ENCODE measurements at places on chromosomes 12 and 14.

DNA sequence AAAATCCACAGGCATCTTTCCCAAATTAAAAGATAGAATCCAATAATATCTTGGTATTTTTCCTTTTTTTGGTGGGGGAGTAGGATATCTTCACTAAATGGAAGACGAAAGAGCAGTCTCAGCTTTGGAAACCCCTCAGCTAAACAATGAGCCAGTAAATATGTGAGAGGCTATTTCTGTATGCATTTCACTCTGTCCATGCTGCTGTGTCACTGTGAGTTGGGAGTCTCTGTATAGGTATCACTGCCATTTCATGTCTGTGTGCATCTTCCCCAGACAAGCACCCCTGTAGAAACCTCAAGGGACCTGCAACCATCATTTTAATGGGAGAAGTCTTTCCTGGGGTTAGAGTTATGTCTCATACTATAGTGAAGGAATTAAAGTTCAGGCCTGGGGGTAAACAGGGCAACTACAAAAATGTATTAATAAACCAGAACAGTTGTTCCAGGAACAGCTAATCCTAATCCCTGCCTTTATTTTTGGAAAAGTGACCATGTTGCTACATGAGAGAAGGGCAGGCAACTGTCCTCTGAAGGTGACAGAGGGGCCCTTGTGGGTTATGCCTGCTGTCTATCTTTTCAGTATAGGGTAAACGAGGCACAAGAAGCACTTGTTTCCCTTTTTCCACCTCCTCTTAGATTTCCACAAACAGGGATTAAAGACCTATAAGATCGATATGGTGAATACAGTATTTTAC is 11.3 kb upstream of the STAC3 start:
- no peak for DNase-seq

- no peak for DNase-seq
Measured at GRCh38 chr14:90674716-90675115, 141.5 kb downstream of the TTC7B start.

GRCh38 chr12:79524507-79525148 is 166.1 kb downstream of the PAWR start:
- no peak for DNase-seq

DNA sequence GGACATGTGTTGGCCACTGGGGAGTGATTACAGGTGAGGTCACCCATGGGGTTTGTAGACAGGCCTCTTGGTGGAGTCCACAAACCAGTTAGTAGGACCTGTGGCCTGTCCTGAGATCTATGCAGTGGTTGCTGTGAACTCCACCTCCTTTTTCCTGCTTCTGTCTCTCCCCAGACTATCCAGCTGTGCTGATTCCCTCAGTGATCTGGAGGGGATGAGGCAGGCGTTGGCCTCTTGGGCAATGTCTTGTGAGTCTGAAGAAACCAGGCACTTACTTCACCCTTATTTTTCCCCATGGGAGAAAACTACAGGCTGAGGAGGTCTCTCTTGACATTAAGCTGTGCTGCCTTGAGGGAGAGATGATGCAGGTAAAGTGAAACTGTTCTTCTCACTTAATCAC is 257.2 kb upstream of the PRICKLE1 start:
- DNase-seq, result no peak

DNA sequence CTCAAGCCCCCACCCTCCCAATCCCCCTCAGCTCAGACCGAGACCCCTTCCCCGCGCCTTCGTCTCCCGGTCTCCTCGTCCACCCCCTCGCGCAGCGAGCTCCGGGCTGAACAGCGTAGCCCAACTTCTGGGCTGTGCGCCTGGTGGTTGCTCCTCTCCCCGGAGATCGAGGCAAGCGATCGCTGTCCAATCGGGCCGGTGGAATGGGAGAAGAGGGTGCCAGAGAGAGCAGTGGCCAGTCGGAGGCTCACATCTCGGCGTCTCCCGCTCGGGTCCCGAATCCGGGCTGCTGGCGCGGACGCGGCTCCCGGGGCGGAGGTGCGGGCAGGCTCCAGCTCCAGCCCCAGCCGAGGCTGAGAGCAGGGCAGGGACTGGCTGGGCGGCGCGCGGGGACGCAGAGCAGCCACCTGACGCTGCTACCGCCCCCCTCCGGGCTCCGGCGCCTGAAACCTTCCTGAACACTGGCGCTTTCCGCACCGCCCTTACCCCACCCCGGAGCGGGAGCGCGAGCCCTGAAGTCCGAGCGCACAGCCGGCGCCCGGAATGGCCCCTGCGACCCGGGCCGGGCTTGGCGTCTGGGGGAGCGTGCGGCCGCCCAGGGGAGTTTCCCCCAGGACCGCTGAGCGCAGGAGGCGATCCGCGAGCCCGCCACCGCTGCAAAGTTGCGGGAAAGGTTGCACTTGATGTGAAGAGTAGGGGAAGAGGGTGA is 508 bp upstream of the KCNH5 start:
- peak; percentile 90 for DNase-seq

DNA sequence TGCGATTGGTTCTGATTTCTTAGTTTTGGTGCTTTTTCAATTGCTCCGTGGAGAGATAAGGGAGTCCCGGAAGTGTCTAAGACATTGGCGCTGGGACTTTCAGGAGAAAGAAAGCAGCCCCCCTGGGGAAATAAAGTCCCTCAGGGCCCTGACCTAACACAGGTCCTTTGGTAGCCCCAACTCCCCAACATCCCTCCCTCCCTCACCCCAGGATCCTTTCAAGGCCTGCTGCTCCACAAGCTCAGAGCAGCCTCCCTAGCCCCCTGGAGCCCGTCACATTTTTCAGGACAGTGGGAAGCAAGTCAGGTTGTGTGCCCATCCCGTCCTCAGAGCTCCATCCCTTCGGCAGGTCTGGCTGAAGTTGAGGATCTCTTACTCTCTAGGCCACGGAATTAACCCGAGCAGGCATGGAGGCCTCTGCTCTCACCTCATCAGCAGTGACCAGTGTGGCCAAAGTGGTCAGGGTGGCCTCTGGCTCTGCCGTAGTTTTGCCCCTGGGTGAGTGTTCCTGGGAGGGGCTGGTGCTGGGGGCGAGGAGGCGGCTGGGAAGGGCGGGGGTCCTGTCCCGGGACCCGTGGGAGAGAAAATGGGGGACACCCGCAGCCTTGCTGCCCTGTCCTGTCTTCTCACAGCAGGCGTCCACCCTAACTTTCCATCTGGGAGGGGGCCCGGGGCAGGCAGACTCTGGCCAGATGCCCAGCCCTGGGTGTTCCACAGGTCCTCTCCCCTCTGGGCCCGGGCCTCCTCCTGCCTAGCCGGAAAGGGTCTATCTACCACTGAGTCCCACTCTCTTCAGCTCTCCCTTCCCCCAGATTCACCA is 950 bp downstream of the IFI27 start:
- no peak for DNase-seq

GRCh38 chr14:68768316-68768715 is 24.6 kb downstream of the ZFP36L1 start:
- no peak for DNase-seq

DNA sequence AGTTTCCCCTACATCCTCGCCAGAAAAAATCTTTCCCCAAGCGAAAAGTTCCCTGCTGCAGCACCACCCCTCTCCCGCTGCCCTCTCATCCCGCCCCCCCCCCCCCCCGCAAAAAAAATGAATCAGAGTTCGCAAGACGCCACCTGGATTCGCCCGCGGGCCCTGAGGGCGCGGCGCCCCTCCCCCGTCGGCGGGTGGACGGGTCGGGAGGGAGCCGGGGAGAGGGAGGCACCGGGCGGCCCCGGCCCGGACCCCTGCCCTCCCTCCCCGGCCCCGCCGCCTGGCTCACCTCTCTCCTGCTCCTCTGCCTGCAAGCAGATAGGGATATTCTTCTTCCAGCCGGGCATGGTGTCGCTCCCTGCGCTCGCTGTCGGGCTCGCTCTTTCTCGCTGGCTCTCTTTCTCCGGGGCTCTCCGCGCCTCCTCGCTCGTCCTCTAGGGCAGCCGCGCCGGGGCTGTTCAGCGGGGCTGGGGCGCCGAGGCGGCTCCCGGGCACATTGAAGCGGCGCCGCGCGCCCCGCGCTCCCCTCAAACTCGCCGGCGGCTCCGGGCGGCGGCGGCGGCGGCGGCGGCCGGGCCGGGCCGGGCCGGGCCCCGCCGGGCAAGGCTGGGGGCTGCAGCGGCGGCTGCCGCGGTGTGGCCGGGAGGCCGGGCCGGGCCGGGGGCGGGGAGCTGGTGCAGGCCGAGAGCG is 200.3 kb upstream of the CAND1 start:
- DNase-seq, result peak; percentile 75

GRCh38 chr12:112564160-112564784 is 145.5 kb downstream of the PTPN11 start:
- DNase-seq, result no peak

- no peak for DNase-seq
Measured at GRCh38 chr12:131087302-131087818, 133.7 kb downstream of the ADGRD1 start.

Measured in retina (tissue), 1 donor.